ENCODE measurements at places on chromosomes 3 and 15. TPM values are rescaled to one million over a fixed set of nuclear protein-coding genes. Genes with fewer than 3 reads are reported as not detected.

GRCh38 chr15:92097474-92098178, 244.1 kb downstream of the SLCO3A1 start:
- DNase-seq, result peak; percentile 43

DNA sequence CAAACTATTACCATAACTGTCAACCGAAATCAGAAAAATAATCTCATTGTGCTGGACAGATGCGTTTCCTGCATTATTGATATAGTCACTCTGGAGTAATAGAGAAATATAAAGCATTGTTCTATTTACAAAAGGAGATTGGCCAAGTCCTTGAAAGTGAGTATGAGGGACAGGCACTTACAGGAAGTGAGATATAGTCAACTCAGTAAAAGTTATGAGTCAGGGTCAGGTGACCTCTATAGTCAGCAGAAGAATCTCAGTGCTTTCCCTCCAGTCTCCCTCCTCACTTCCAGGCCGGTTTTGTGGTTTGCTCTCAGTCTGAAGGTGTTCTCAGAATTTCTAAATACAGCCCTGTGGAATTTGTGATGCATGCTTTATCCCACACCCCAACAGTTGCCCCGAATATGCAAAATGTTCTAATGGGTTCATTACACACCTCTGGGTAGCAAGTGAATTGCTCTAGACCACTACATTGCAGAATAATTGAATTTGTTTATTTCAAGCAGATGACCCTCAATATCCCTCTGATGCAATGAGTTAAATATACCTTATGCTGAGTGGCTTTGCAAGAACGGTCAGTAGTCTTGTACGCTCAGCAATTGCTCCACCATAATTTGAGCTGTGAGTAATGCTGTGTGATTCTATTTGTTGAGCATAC, 787.7 kb downstream of the MCTP2 start:
- peak; percentile 62 for DNase-seq

DNA sequence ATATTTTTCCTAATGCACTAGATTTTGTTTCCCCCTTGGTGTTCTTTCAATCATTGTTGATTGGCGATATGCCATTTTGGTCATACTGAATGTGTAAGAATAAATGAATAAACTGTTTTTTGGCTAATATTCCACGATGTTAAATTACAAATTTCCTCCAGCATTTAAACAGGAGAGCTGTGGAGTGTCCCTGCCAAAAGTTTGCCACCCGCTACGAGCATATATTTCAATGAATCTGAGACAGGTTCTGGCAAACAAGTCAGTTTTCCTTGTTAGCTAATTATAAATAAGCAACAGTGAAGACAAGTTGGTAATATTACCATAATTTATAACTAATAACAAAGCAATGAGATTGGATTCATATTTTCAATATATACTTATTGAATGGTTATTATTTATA, 777.6 kb downstream of the ROBO1 start:
- no peak for DNase-seq

- peak; percentile 61 for DNase-seq
Observed at GRCh38 chr3:51974963-51975851, at the start of gene ABHD14A. Gene ABHD14A, plus strand, starts transcription at chr3:51975064. Its CDS starts 72 bp downstream, at chr3:51975136.

- no peak for DNase-seq
Observed at GRCh38 chr3:106814231-106814630, 563.0 kb upstream of the CCDC54 start.

GRCh38 chr15:75775296-75776064, 62.8 kb upstream of the CSPG4 start:
- no peak for DNase-seq

- DNase-seq, result no peak
Observed at GRCh38 chr3:194447161-194447560, 39.6 kb downstream of the ATP13A3 start.

DNA sequence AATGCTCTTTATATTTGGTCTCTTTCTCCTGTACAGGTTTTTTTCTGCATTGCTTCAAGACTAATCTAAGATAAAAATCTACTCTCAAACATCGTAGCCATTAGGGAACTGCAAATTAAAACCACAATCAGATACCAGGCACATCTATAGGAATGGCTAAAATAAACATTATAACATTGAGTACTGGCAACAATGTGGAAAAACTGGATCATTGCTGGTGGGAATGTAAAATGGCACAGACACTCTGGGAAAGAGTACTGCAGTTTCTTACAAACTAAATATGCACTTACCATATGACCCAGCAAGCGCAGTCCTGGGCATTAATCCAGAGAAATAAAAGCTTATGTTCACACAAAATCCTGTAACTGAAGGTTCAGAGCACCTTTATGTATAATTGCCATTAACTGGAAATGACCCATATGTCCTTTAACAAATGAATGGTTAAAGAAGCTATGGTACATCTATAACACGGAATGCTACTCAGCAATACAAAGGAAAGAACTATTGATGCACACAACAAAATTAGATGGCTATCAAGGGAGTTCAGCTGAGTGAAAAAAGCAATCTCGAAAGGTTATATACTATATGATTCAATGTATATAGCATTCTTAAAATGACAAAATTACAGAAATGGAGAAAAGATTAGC, 6.3 kb downstream of the ABCC5 start:
- DNase-seq, result no peak

GRCh38 chr3:42751609-42752008, 21.4 kb downstream of the CCDC13 start:
- no peak for DNase-seq

DNA sequence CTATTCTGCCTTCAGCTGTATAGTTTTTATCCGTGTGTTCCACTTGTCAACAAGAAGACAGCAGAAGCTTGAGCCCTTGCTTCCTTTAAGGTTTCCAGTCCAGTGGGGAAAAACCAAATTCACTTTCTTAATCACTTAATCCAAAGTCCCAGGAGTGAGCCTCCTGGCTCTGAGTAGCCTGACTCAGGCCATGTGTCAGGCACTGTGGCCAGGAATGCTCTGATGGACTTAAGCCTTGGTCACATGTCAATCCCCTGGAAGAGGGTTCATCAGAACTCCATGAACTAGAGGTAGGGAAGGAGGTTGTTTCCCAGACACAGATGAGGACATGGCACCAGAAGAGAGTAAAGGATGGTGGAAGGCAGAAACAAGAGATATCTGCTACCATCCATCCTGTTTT, 8.8 kb downstream of the VIPR1 start:
- no peak for DNase-seq

- no peak for DNase-seq
Observed at GRCh38 chr3:58835086-58835485, 168.5 kb upstream of the FAM3D start.

DNA sequence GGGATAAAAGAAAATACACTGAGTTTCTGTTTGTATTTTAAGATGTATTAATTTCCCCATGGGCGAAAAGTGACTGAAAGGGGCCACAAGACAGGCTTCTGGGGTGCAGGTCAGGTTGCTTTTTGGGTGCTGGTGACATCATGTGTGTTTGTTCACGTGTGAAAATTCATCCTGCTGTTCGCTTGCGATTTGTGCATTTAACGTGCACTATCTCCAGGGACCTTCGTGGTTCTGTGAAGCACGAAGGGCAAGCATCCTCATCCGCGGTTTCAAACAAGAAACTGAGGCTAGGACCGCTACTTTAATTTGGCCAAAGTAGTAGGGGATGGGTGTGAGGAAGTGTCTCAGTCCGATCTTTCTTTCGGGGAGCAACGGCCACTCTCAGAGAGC, 1.6 kb upstream of the SMAD6 start:
- DNase-seq, result no peak

- DNase-seq, result peak; percentile 33
Observed at GRCh38 chr3:188151438-188151837, 2.5 kb upstream of the LPP start.

- DNase-seq, result no peak
Observed at GRCh38 chr15:80041494-80042253, 17.8 kb upstream of the ZFAND6 start.

DNA sequence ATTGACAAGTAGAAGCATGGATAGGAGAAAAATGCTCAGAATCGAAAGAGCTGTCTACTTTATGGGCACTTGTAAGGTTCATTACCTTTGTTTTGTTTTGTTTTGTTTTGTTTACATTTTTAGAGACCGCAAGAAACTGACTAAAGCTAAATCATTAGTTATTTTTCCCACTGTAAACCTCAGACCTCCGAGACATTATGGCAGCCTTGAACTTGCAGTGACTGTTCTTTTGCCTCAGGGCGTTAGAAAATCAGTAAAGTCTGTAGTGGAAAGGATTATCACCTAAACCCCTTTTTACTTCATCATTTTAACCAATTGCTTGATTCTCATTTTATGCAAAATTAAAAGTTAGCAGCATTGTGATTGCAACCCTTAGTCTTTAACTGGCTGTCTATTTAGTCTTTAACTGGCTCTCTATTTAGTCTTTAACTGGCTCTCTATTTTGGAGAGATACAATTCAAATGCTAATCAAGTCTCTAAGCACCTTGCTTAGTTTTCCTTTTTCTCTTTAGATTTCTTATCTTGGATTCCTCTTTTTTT, 383.3 kb upstream of the ROBO2 start:
- no peak for DNase-seq

DNA sequence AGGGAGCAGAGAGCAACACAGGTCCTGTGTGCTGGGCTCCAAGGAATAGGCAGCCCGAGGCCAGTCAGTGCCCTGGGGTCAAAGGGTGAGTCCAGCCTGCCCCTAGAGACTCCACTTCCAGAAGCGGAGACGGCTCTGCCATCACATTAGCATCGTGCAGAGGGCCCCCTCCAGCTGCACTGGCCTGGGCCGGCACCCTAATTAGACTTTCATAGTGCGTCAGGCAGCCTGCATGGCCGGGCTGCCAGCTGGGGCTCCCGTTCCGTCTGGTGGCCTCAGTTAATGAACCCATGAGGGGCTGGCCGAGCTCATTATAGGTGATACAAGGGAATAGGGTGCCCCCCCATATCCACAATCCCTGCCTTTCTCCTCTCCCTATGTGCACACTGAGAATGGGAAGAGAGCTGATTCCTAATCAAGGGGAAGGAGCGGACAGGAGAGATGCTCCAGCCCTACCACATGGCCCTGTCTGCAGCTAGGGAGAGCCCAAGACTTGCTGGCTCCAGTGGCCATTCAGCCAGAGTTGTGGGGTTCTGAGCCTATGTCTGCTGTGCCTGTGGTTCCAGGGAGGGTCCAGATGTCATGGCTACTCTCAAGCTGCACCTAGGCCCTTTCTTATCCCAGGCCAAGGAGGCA, 128.0 kb downstream of the SRGAP3 start:
- DNase-seq, result no peak

- no peak for DNase-seq
Observed at GRCh38 chr3:171173736-171174135, 147.2 kb upstream of the SLC2A2 start.

GRCh38 chr3:15681668-15682067, 80.1 kb downstream of the BTD start:
- DNase-seq, result peak; percentile 32

GRCh38 chr3:104646196-104646595, 720.5 kb upstream of the ALCAM start:
- peak; percentile 14 for DNase-seq

GRCh38 chr3:68893600-68894239, 38.6 kb downstream of the TAFA4 start:
- DNase-seq, result peak; percentile 55

GRCh38 chr3:127534564-127534963, 56.0 kb downstream of the TPRA1 start:
- DNase-seq, result no peak

GRCh38 chr15:81959196-81959595, 86.6 kb downstream of the MEX3B start:
- DNase-seq, result no peak

GRCh38 chr3:86420990-86421739, 569.8 kb downstream of the VGLL3 start:
- DNase-seq, result no peak

- no peak for DNase-seq
Observed at GRCh38 chr3:190127195-190127594, 6.5 kb upstream of the P3H2 start.

GRCh38 chr3:11612515-11613188, 31.1 kb downstream of the VGLL4 start:
- DNase-seq, result no peak

DNA sequence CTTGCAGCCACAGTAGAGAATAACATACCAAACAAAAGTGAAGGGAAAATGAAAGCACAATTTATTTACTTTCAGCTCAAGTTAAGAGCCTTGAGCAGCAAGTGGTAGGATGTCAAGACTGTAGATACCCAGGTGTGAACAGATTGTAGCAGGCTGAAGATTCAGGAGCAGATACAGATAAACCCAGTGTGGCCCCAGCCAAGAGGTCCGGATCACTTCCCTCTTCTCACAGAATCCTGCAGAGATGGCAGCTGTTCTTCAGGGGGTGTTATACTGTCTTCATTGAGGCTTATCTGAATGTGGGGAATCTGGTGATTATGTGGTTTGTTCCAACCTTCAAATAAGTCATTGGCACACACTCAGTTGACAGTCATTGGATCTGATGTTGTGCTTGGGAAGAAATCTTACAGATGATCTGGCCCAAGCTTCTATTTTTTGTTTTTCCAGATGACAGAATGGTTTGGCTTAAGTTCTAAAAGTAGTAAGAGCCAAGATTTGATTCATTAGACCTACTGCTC, 2.2 kb downstream of the STARD9 start:
- DNase-seq, result peak; percentile 28

- no peak for DNase-seq
Observed at GRCh38 chr3:148954981-148955380, 36.4 kb upstream of the GYG1 start.

- DNase-seq, result no peak
Observed at GRCh38 chr3:27289769-27290413, 79.3 kb downstream of the NEK10 start.

DNA sequence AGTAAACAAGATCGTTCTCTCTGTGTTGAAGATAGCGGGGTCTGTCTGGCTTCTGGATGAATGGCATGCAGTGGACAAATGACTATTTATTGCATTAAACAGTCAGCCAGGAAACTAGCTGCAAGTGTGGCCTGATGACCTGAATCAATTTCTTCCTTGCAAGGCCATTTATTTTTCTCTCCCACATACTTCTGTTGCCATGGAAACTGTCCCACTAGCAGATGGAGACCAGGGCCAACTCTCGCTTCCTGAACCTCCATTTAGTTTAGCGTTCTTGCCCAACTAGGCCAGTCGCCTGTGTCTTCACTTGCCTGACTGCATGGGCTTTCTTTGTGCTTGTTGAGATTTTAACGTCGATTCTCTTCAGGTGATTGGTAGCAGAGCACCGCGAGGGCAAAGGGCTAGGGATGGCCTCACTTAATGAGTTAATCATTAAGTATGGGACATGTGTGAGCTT, 27.6 kb downstream of the LMCD1 start:
- peak; percentile 84 for DNase-seq

LRRIQ4 gene
- not detected for total RNA-seq

CFAP20DC gene
- 1.7 TPM for total RNA-seq

TAMM41 gene
- 9.0 TPM for total RNA-seq

PYGO1 gene
- 9.0 TPM for total RNA-seq

TTC23 gene
- total RNA-seq, result 20.9 TPM

ZNF501 gene
- 5.2 TPM for total RNA-seq

MOBP gene
- total RNA-seq, result not detected

SEMA3G gene
- total RNA-seq, result 0.32 TPM

CD200R1L gene
- total RNA-seq, result not detected

GRM7 gene
- not detected for total RNA-seq

LRRFIP2 gene
- total RNA-seq, result 84.2 TPM

SOX14 gene
- not detected for total RNA-seq

SERPINI2 gene
- not detected for total RNA-seq

P2RY1 gene
- total RNA-seq, result 0.32 TPM
